ENCODE measurements at places on chromosomes 13 and 19.

- DNase-seq: peak; percentile 90
Observed at GRCh38 chr19:10416380-10417257, 3.7 kb upstream of the PDE4A start.

DNA sequence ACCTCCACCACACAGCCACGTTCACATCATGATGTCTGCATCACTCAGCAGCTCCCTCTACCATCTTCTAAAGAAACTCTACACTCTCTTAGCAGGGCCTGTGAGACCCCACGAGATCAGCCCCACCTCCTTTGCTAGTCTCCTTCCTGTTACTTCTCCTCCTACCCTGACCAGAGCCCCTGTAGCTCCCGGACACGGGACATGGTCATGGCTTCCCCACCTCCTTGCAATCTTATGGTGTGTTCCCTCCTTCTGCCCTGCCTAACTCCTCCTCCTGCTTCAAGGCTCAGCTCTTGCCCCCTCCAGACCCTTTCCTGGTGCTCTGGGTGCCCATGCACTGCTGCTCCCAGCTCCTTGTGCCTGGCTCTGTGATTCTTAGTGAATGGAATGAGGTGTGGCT is 8.1 kb upstream of the MRPS31 start:
- DNase-seq: no peak

- no peak for DNase-seq
Observed at GRCh38 chr19:1657746-1658145, 5.3 kb upstream of the TCF3 start.

GRCh38 chr13:80873589-80873988 is 532.7 kb upstream of the SPRY2 start:
- no peak for DNase-seq

DNA sequence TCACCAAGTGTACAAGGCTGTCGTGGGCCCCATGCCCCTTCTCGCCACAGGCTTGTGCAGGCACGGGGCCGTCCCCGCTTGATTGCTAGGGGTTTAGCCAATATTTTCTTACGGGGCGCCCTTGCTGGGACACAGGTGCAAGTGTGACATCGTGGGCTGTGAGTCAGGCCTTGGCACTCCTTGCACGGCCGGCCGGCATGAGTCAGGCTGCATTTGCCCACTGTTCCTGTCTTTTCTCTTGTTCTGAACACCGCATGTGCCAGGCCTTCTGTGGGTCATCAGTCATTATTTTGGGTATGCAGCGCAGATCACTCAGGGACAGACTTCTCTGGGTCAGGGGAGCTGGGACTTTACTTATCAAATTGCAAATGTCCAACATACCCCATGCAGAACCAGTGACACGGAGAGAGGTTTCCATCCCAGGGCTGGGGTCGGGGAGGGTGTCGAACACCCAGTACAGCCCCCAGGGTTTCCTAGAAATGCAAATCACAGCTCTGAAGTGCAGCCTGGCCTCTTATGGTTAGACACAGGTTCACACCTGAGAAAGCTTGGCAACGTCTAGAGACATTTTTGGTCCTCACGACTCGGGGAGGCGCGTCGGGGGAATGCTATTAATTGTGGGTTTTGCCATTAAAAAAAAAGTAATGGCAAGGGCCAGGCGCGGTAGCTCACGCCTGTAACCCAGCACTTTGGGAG is 22.5 kb upstream of the KLF2 start:
- no peak for DNase-seq

GRCh38 chr13:52931539-52932431 is 83.3 kb upstream of the PCDH8 start:
- no peak for DNase-seq

GRCh38 chr13:76813000-76813691 is 73.1 kb downstream of the KCTD12 start:
- no peak for DNase-seq

GRCh38 chr19:12611361-12611699 is 610 bp downstream of the ZNF791 start:
- DNase-seq: no peak

DNA sequence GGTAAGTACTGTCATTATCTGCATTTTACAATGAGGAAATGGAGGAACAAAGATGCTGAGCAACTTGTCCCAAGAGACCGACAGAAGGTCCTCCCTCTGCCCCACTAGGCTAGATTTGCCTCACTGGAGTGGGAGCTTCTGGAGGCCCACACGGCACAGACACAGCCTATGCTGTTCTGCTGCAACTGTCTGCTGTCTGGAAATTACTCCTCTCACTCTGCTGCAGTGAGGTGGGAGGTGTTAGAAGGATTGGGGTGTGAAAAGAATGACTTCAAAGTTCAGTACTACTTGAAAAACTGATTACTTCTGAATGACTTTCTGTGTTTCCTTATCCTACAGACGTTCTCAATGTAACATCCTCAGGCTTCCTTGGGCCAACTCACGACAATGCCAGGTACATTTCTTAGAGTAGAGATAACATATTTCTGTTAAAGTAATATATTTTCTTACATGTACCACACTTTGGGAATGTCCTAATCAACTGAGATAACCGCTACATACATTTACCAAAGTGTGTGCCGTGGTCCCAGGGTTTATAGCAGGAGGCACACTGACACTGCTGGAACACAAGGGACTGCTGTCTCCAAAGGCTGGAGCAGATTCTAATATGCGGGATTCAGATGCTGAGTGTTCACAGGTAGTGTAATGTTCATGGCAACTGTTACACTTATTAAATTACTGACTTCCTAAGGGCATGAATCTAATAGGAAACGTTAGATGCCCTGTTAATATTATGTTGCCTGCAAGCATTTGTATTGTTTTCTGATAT is 53.5 kb upstream of the WASF3 start:
- no peak for DNase-seq

DNA sequence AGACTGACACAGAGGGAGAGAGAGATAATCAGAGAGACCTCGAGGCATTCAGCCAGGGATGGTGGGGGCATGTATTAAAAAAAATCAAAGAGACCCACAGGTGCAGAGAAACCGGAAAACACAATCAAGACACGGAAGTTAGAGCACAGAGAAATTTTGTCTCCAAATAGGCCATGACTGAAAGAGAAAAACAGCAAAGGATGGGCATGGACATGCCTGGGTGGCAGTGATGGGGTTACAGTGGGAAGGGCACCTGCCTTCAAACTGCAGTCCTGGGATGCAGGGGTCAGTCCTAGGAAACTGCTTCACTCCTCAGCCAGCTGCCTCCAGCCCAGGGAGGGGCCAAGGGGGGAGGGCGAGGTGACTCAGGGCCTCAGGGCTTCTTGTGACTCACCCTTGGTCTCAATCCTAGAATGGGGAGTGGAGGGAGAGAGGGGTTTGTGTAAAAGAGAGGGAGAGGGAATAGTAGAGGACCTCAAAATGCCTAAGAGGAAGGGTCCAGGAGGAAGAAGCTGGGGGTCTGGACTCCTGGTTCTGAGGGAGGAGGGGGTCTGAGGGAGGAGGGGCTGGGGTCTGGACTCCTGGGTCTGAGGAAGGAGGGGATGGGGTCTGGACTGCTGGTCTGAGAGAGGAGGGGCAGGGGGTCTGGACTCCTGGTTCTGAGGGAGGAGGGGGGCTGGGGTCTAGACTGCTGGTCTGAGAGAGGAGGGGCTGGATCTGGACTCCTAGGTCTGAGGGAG is 3.6 kb upstream of the KCNN4 start:
- DNase-seq: peak; percentile 63

- DNase-seq: no peak
Observed at GRCh38 chr13:105719859-105720258, 815.6 kb downstream of the EFNB2 start.

- DNase-seq: no peak
Observed at GRCh38 chr19:49549045-49549444, 21.2 kb downstream of the RCN3 start.

GRCh38 chr13:40235160-40235796 is 431.2 kb downstream of the FOXO1 start:
- DNase-seq: no peak

GRCh38 chr13:106755542-106755941 is 187.6 kb upstream of the ARGLU1 start:
- no peak for DNase-seq

DNA sequence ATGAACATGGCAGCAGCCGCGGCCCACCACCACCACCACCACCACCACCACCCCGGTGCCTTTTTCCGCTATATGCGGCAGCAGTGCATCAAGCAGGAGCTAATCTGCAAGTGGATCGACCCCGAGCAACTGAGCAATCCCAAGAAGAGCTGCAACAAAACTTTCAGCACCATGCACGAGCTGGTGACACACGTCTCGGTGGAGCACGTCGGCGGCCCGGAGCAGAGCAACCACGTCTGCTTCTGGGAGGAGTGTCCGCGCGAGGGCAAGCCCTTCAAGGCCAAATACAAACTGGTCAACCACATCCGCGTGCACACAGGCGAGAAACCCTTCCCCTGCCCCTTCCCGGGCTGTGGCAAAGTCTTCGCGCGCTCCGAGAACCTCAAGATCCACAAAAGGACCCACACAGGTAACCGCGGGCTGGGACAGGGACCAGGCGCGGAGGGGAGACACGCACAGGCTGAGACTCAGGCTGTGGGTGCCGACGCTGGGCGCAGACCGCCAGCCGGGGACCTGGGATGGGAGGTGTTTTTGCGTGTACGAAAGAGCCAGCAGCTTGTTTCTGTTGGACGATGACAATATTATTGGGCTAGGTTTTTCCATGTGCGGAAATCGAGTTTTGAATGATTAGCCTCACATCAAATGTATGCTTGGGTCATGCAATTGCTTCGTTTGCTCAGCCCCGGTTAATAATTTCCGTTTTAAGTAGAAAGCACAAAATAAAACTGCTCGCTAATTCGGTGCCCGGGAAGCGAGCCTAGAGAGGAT is 1.3 kb downstream of the ZIC2 start:
- no peak for DNase-seq

DNA sequence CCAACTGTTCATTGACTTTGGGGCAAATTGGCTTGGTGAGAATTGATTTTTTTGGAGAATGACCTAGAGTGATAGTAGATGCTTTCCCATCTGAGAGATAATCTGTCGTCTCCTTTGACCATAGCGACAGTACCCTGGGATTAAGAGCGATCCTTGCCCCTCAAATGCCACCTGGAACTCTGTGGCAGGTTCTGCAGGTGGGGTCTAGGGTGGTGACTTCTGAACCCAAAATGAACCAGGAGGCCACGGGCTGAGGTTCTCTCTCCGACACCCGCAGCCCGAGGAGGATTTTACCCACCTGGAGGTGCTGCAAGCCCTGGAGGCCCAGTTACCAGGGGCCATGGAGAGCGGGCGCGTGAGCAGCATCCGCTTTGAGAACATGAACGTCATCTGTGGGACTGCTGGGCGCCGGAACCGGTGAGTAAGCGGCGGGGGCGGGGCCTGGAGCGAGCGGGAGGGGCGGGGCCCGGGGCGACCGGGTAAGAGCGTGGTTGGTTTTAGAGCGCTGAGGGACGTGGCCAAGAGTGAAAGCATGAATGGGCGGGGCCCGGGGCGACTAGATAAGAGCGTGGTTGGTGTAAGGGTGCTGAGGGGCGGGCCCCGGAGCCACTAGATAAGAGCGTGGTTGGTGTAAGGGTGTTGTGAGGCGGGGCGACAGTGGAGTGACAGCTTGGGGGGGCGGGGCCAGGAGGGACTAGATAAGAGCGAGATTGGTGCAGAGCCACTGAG is 8.6 kb downstream of the C19orf81 start:
- peak; percentile 72 for DNase-seq

- DNase-seq: no peak
Observed at GRCh38 chr13:75825161-75825560, 189.0 kb downstream of the LMO7 start.

GRCh38 chr13:30457306-30457891 is 8.3 kb downstream of the HMGB1 start:
- no peak for DNase-seq

DNA sequence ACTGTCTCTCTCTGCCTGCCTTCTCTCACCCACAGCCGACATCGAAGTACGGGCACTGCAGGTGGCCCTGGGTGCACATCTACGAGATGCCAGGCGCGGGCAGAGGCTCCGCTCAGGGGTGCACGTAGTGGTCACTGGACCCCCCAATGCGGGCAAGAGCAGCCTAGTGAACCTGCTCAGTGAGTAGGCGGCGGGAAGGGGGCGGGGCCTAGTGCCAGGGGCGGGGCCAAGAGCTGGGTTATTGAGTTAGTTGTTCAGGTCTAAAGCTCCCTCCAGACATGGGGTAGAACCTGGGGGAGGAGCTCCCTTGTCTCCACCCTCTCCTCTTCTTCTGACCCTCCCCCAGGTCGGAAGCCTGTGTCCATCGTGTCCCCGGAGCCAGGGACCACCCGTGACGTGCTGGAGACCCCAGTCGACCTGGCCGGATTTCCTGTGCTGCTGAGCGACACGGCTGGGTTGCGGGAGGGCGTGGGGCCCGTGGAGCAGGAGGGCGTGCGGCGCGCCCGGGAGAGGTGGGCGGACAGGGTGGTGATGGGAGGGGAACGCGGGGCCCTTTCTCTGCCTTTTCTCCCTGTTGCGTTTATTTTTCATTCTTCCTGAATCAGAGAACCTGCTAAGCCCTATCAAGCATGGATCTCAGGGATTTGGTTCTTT is 1.9 kb downstream of the GTPBP3 start:
- peak; percentile 23 for DNase-seq

DNA sequence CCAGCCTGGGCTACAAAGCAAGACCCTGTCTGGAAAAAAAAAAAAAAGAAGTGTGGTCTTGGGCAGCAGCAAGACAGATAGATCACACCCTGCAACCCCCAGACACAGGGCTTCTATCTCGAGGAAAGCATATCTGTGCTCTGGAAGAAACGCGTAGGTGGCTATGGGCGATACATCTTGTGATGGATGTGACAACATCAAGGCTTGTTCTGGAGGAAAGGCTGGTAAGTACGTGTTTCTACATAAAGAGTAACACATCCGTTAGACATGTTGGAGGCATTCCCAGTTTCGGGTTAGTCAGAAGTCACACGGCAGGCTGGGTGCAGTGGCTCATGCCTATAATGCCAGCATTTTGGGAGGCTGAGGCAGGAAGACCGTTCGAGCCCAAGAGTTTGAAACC is 6.6 kb upstream of the DHDH start:
- no peak for DNase-seq

GRCh38 chr13:40385858-40386180 is 280.6 kb downstream of the FOXO1 start:
- no peak for DNase-seq

Data from stimulated activated naive CD4-positive, alpha-beta T cell treated with Interleukin-2 at 50 U/mL for 16 hours (primary cell).